ENCODE measurements at places on chromosomes 2 and 18.

- DNase-seq = no peak
Measured at GRCh38 chr2:65654496-65654895, 222.1 kb upstream of the SPRED2 start.

DNA sequence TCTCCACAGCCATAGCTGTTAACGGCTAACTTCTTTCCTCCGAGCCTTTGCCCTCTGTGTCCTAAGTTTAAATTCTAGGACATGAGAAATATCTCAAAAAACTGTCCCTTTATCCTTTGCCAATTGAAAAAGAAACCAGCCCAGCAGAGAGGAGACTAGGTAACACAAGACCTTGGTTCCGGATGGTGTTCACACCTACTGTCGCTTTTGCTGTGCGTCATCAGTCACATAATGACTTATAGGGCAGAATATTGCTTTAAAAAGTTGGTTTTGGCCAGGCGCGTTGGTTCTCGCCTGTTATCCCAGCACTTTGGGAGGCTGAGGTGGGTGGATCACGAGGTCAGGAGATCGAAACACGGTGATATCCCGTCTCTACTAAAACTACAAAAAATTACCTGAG lies 66.2 kb downstream of the SP3 start:
- DNase-seq = no peak

GRCh38 chr2:221975151-221975550 lies 323.6 kb downstream of the PAX3 start:
- DNase-seq = no peak

- DNase-seq = peak; percentile 15
Measured at GRCh38 chr2:88765154-88765888, 73.8 kb downstream of the RPIA start.

DNA sequence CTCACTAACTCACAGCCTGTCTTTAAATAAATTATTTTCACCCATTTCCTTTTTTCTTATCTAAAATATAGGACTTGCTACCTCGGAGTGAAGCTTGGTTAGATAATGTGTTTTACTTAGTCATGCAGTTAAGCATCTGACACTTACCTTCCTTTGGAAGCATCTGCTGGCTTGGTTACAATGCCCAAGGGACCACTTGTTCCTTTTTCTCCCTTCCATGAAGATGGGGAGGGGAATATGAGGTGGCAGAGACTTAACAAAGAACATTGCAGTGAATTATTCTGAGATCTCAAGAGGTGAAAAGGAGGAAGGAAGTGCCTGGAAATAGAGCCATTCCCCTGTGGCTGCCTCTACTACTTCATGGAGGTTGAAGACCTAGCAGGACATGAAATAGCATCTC lies 145.4 kb upstream of the FOSL2 start:
- DNase-seq = no peak

DNA sequence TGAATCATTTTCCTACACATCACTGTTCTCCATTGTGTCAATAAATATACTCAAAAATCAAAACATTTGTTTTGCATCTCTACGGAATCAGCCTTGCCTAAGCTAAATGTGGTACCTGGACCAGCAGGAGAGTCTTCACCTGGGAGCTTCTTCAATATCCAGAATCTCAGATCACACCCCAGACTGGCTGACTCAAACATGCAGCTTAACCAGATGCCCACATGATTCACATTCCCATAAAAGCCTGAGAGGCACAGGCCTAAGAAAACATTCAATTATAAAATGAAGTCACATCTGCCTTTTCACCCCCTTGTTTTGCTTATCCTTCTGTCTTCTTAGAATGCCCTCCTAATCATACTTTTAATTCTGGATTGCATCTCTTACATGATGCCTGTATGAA lies 1045.5 kb upstream of the NXPH2 start:
- DNase-seq = no peak
